ENCODE measurements at places on chromosomes 3 and 15.

GRCh38 chr3:123920383-123920782 is 36.3 kb upstream of the MYLK start:
- DNase-seq, result no peak

DNA sequence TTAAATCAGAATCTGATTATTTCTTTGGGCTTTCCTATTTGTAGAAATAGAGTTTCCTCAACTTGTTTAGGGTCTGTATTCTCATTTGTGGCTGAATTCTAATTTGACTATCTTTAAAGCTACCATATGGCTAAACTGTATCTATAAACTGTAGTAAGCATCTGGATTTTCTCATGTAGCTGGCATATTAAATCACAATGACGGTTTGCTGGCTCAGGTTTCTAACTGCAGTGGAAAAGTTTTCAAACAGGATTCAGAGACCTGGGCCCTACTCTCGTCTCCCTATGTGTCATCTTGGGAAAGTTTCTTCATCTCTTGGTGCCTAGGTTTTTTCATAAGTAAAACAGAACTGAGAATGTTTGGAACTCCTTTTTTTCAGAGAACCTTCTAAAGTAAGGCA is 68.3 kb downstream of the GALK2 start:
- no peak for DNase-seq

DNA sequence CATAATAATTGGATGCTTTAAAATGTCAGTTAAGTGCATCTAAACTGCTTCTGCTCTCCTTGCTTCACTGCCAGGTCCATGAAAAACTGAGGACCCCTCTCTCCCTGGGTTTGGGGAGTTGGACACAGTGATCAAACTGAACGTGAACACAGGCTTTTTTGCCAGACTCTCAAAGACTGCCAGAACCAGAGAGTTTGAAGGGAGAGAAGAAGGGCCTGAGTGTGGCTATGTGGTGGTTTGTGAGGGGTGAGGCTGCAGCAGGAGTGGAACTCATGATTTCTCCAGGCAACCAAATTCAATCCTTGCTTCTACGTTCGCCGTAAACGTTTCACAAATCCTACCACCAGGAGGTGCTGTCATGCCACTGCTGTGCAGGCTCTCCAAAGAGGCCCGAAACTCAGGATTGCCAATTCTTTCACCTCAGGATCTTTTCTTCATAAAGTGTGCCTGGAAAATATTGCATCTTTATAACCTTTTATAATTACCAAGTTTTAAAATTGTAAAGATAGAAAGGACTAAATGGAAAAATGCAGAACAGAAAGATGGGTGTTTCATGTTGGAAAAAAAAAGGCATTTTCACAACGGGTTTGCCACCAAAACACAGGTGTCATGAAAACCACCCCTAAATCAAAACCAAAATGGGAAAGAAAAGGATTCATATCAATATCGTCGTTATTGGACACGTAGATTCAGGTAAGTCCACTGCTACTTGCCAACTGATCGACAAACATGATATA is 19.7 kb downstream of the TM4SF4 start:
- DNase-seq, result no peak

DNA sequence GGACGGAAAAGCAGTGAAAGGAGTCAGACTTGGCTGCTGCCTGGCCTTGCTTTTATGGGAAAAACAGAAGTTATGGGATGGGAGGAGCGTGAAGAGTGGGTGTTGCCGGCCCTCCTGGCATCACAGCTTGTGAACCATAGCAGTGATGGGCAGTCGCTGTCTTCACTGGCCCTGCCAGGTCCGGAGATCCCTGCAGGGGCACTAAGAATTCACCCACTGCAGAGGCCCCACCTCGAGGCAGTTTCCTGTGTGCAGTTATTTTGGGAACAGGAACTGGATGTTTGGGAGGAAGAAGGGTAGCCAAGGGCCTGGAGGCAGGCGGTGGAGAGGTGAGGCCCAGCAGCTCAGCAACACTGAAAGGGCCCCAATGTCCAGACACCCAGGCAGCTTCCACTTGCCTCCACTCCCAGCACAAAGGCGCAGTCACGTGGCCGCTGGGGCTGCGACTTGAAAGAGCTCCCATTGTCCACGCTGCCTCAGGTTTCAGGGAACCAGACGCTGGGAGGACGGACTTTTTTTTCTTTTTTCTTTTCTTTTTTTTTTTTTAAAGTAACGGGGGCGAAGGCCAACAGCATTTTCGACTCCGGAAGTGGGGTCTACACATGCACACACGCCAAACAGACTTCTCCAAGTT is 255.6 kb downstream of the ZNF621 start:
- no peak for DNase-seq

DNA sequence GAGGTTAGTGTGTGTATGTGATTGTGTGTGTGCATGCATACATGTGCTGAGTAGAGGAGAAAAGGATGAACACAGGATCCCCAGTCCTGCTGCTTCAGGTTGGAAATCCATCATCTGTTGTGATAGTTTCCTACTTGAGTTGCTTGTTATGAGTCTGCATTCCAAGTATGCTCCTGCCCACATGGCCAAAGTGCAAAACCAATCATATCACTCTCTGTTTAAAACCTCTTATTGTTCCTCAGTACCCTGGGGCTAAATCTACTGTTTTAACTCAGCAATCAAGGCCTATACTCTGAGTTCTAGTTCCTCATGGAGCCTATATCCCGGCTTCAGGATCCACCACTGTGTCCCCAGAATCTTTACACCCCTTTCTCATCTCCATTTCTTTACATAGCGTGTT is 139.9 kb upstream of the TLE3 start:
- DNase-seq, result no peak

- DNase-seq, result no peak
These were observed 37.2 kb upstream of the PRR20G start for GRCh38 chr3:127324913-127325628.

GRCh38 chr3:12979151-12979946 is 93.9 kb downstream of the IQSEC1 start:
- DNase-seq, result no peak

- no peak for DNase-seq
These were observed 41.5 kb upstream of the FAM98B start for GRCh38 chr15:38412466-38412865.

- DNase-seq, result no peak
These were observed 451 bp upstream of the STOML1 start for GRCh38 chr15:73992594-73992898.

GRCh38 chr3:14832975-14833722 is 14.4 kb downstream of the FGD5 start:
- no peak for DNase-seq

- DNase-seq, result peak; percentile 75
These were observed at the start of gene PLCB2 for GRCh38 chr15:40307421-40308211. PLCB2 (minus strand) TSS chr15:40307935; CDS start chr15:40307672, 263 bp downstream.

- DNase-seq, result no peak
These were observed 39.2 kb downstream of the ATP2B2 start for GRCh38 chr3:10466186-10466585.

DNA sequence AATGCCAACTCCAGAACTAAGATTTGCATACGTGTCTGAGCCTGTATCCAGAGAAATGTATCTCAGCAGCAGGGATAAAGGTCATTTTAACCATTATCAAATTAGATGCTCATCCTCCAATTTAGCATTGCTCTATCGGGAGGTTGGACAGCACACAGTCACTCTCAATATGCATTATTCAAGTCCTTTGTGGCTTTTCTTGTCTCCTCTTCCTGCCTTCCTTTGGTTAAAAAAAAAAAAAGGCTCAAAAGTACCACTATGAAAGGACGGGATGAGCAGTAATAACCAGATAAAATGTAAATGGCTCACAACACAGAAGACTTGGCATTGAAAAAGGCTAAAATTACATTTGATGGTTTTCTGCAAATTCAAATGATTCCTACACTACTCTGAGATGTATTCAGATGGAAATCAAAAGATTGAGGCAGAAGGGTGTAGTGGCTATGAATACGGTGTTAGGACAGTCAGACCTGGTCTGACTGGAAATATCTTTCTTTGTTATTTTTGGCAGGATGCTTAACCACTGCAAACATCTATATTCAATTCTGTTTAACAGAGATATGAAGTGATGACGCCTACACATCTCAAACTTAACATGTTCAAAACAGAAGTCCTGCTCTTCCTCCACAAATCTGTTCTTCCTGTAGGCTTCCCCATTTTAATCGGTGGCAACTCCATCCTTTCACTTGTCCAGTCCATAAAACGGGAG is 109.6 kb downstream of the ADAMTS9 start:
- no peak for DNase-seq

GRCh38 chr3:8760506-8760905 is 8.9 kb downstream of the OXTR start:
- DNase-seq, result no peak

- DNase-seq, result no peak
These were observed 1.6 kb downstream of the NOX5 start for GRCh38 chr15:69016021-69016595.

- DNase-seq, result no peak
These were observed 161.2 kb upstream of the TMCO5A start for GRCh38 chr15:37773111-37773860.

DNA sequence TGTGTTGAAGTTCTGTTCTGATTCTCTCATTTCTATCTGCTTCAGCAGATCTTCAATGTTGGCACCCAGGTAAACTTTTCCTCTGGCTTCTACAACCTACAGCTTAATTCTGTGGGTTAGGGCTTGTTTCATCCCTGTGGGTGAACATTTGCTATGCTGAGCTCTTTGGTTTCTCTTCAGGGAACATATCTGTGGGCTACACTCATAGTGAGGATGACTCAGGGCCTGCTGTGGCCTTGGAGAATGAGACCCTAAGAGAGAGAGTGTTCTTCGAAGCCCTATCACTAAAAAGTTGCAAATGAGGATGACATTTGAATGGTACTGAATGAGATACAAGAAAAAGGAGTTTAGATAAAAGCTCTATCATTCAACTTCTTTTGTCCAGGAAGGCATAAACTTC is 346.2 kb upstream of the CBLB start:
- DNase-seq, result no peak

- DNase-seq, result no peak
These were observed 4.5 kb downstream of the RAB7A start for GRCh38 chr3:128730471-128730870.

DNA sequence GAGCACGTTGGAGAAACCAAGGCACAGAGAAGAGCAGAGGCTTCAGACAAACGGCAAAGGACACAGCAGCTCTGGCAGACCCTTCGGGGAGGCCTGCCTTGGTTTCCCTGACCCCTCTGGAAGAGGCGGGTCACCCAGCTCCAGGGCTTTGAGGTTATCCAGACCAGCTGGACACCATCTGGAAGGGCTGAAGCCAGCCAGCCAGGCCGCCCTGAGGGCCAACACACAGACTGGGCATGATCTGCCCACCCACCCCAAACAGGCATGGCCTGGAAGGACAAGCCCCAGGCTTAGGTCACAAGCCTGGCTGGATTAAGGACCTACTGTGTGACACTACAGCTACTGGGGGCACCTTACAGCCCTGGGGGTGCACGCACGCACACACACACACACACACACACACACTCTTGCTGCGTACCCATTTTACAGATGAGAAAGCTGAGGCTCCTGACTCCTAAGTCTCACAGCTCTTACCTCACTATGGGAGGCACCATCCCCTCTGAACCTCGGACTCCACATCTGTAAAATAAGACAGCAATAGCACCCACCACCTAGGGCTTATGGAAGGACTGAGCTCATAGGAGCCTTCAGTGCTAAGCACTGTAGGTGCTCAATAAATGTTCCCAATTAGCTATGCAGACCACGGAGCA is 10.8 kb downstream of the PLXND1 start:
- no peak for DNase-seq

DNA sequence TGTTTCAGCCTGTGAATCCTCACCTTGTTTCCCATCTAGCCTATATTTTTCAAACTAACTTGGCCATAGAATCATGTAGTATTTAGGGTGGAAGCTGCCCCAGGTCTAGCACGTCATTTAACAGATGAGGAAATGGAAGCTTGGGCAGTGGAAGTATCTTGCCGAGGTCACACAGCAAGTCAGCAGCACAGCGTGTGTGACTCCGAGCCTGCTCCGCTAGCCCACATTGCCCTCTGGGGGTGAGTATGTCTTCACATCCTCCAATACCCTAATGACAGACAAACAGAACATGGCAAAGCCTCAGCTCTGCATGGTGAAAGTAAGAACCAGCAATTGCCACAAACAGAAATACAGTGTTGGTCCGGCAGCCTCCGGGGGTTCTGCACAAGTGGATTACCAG is 2.2 kb upstream of the CCR5 start:
- peak; percentile 65 for DNase-seq

Data from central memory CD4-positive, alpha-beta T cell (primary cell).